ENCODE measurements at places on chromosomes 2 and 18.

DNA sequence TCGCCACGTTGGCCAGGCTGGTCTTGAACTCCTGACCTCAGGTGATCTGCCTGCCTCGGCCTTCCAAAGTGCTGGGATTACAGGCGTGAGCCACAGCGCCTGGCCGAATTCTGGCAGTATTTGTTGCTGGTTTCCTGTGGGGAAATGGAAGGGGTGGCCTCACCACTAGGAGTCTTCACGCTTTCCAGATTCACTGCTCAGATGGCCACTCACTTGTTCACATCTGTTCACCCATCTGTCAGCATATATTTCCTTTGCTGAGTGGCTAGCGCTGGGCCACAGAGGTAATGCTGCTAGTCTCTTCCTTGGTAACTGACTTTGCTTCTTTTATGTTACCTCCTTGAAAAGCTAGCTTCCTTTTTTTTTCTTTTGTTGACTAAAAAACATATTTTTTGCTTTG lies 27.2 kb downstream of the TMEM177 start:
- no peak for DNase-seq

DNA sequence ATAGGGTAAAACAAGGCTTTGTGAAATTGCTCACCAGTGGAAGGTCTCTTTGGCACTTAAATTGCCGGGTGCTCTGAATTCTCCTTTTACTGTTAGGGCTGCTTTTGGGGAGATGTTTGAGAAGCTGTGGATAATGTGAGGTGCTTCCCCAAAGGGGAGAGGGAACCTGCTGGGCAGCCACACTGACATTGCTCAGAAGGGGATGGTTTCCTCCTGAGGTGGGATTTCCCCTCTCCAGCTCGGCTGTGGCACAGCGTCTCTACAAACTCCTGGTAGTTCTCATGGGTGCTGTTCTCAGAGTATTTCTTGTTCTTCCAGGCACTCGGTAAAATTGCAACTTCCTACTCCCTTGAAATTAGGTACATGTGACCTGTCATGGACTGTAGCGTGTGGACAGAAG lies 124.2 kb downstream of the LPIN1 start:
- DNase-seq = no peak

GRCh38 chr2:75076088-75076487 lies 117.6 kb downstream of the POLE4 start:
- peak; percentile 96 for DNase-seq

DNA sequence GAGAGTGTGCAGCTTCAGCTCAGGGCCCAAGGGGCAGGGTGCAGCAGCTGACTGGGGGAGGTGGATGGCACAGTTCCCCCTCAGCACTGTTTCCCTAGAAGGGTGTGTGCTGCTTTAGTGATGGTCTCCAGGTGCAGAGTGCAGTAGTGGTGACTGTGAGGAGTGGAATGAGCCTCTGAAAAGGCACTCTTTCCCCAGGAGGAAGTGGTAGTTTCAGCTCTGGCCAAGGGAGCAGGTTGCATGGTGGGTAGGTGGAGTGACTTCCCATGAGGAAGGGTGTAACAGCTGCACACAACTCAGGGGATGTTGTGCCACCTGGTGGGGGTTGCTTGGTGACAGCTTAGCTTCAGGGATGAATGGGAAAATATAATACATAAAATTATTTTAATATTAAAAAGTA lies 251.5 kb upstream of the NXPH2 start:
- DNase-seq = no peak

GRCh38 chr2:44743473-44743872 lies 198.0 kb upstream of the SIX3 start:
- DNase-seq = no peak

DNA sequence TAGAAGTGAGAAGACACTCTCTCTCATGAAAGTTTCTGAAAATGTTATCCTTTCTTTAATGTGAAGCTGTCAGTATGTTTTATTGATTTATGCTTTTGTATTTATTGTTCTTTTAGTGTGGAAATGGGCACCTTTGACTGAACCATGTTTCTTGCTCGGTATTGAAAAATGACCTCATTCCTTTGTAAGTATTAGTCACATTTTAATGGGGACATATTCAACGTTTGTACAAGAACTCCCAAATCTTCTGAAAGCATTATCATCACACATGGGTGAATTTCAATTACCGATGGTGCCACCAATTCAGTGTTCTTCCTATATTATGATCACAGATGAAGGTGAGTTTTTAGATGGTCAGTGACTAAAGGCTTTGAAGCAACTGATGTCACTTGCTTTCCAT lies 371.8 kb upstream of the GCFC2 start:
- DNase-seq = no peak

- DNase-seq = no peak
These were observed 3.3 kb upstream of the PROC start for GRCh38 chr2:127414638-127415592.

DNA sequence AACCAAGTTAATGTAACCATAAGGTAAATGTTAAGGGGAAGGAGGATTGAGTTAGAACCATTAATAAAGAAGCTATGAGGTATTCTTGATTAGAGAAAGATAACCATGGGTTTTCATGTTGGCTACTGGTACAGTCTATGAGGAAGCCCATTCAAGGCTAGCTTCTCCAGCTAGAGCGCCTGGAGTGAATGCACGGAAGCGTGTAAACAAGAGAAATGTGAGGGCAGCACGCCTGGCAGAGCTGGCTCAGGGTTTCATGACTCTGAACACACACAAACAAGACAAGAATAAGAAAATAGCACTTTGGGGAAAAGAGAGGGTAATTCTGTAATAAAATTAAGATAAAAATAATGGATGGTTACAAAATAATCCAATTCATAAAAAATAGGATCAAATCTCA lies 255.3 kb downstream of the PDE11A start:
- no peak for DNase-seq

DNA sequence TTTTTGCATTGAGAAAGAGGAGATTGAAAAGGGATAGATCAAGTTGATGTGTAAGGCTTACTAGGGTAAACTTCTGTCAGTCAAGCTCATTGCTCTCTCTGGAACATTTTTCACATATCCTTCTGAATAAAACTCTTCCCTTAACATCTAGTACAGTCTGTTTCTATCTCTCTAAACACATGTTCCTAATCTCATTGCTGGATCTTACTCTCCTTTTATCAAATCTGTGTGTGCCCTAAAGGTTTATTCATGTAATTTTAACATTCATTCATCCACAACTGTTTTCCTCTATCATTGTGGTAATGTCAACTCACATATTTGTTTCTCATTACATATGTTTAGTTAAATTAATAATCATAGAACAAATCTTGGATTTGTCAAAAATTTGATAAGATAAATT lies 277.9 kb upstream of the GULP1 start:
- DNase-seq = no peak

- DNase-seq = no peak
These were observed 51.3 kb downstream of the ZNF516 start for GRCh38 chr18:76443519-76444445.

DNA sequence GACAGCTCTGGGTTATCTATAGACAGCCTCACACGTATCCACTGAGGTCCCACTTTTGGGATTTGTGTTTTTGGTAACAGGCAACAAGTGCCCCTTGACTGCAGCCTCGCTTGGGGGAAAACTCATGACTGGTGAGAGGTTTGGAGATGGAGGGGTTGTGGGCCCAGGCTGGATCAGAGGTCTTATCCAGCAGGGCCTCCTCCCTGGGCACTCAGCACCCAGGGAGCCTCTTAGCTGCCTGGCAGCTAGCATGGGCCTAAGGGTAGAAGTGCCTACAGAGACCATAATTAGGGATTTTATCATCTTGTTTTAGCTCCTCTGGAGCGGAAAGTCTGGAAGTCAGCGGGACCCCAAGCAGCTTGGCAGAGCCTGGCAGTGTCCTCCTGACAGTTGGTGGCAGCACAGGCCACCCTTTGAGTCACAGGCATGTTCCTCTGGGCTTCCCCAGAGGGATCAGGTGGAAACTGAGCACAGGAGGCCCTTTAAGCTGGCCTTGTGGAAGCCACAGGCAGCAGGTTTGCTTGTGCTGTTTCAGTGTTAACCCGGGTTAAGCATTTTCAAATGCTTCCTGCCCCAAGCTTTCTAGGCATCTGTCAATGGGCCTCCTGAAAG lies 143.1 kb downstream of the KCTD1 start:
- no peak for DNase-seq

DNA sequence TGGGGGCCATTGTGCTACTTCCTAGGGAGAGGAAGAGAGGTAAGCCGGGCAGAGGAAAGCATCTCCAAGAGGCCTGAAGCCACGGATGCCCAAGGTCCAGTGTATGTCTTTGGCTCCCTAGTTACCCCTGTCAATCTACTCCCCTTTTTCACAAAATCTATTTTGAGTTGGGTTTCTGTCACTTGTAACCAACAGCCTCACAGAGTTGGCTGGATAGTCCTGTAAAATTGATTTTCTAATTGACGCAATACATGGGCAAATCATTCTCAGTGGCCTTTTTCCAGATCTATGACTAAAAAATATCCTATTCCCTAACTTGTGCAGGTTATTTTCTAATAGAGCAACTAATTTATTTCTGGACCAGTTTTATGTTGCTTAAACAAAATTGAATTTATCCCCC lies 168.4 kb downstream of the IRS1 start:
- DNase-seq = no peak

All from NCI-H1417 treated with DMSO at 0.1 percent for 48 hours (cell line).